Transverse colon (tissue), 4 donors: ENCODE measurements at places on chromosomes 3 and 15.

- DNase-seq: no peak
Observed at GRCh38 chr15:54803134-54803808, 393.5 kb downstream of the RSL24D1 start.

- DNase-seq: no peak
Observed at GRCh38 chr3:112948346-112948838, 26.5 kb downstream of the CD200R1 start.

GRCh38 chr15:56102441-56102840 is 109.0 kb upstream of the NEDD4 start:
- no peak for DNase-seq

DNA sequence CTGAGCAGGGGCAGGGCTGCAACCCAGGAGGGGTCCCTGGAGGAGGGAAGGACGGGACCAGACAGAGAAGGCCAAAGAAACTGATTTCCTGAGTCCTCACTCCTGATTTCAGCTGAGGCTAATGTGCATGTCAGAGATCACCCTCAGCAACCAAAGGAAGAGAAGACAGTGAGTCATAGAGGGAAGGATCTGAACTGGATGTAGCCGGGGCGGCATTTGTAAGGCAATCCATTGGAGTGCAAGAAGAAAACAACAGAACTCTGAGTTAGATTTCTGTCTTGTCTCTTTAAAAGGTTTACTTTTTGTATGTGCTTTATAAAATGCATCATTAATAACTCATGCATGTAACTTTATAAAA is 105.3 kb upstream of the AGBL1 start:
- no peak for DNase-seq

GRCh38 chr3:42608581-42608980 is 8.1 kb downstream of the NKTR start:
- no peak for DNase-seq

DNA sequence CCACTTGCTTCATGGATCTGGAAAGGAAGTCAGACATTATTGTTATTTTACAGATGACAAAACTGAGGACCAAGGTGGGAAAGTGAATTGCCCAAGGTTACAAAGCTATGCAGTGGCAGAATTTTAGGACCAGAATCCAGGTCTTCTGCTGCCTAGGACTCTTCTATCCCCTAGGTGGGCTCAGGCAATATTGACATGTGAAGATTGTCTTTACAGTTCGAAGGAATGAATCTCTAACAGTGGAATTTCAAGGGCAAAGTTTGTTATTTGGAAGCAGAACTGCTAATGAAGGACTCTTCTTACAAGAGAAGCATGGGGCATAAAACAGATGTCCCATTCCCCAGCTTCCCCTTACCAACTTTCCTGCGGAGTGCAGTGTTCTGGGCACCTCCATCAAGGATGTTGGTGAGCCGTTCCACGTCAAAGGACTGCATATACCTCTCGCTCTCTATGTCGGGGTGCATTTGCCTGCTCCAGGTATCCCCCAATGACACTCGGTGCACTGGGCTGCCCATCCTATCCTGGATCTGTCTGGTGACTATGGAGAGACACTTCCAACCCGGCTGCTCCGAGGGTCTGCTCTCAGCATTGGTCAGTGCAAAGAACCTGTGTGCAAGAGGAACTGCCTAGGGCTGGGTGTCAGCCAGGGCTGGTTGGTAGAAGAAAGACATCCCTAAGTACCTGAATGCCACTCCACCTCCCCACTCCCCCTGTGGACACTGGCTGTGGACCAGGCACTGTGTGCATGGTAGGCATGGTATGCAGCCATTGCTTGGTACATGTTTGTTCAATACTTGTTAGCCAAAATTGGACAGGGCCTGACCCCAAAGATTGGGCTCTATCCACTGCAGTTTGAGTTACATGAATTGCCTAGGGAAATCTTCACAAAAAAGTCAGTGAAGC is 2.1 kb downstream of the ACOX2 start:
- DNase-seq: no peak

- no peak for DNase-seq
Observed at GRCh38 chr3:76096836-76097588, 311.7 kb upstream of the ZNF717 start.

GRCh38 chr15:68360721-68361120 is 71.2 kb downstream of the ITGA11 start:
- DNase-seq: no peak

DNA sequence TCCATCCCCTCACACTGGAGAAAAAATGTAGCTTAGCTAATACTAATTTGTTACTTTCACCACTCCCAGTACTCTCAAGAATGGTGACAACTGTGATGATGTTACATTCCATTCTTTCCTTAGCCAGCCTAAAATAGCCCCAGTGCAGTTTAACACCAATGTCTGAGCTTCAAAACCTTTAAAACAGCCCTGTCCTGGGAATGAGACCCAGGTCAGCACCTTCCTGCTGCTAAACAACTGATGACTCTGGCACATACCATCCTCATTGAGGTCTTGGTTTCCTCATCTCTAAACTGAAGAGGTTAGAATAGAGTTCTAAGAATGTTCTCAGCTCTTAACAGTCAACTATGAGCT is 3.8 kb downstream of the SCAMP2 start:
- DNase-seq: no peak

GRCh38 chr3:120449701-120450599 is 842 bp downstream of the FSTL1 start:
- peak; percentile 27 for DNase-seq

DNA sequence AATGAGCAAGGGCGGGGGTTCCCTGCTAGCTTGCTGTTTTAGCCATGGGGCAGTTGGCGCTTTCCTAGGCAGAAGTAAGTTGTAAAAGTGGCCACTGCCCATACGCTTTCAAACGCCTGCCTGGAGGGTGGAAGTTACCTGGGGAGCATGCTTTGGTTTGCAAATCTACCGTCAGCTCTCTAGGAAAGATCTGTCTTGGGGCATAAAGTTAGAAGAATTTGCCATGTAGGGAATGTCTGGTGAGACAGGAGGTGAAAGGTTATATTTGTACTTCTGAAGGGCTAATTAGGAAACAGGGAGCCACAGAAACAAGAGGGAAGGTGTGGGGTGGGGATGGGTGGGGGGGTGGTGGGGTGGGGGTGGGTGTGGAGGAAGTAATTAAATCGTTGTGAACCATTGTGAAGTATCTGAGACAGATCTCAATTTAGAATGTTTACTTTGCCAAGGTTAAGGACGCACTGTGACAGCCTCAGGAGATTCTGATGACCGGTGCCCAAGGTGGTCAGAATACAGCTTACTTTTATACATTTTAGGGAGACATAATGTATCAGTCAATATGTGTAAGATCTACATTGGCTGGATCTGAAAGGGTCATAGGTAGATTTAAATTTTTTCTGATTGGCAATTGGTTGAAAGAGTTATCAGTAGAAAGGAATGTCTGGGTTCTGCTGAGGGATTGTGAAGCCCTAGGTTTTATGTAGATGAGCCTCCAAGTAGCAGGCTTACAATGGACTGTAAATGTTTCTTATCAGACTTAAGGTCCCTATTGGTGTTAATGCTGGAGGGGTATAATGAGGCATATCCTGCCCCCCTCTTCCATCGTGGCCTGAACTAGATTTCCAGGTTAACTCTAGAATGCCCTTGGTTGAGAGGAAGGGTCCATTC is 62.0 kb upstream of the GCNT3 start:
- DNase-seq: peak; percentile 41

- DNase-seq: peak; percentile 32
Observed at GRCh38 chr15:90873998-90874605, 5.7 kb downstream of the FURIN start.

DNA sequence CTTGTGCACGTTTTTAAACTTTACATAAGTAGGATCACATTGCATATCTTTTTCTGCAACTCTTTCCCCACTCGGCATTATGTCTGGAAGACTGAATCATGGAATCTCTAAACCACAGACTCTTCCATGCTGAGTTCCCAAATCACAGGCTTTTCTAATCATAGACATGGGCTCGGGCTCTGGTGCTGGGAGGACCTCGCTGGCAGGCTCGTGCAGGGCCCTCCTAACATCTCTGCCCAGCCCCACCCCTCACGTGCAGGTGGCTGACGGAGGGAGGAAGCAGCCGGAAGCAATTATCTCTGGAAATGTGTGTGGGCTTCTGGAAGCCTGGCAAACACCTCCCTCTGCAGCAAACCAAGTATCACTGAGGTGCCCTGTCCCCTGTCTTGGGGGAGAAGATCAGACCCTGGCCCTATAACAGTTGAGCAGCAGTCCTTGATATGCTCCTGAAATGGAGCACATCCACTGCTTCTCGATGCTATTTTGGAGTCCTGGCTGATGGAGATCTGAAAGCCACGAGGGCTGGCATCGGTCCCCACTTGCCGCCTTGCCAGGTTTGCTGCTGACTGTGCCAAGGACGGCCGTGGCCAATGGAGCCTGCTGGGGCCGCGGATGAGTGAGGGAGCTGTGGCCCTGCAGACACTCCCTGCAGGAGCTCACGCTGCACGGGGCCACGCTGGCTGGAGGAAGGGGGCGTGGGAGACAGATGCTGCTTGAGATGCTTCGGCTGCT is 4.4 kb upstream of the IQSEC1 start:
- DNase-seq: no peak

- no peak for DNase-seq
Observed at GRCh38 chr3:44510000-44510368, 32.5 kb upstream of the ZNF445 start.

- no peak for DNase-seq
Observed at GRCh38 chr3:122893282-122893681, 98.4 kb downstream of the SLC49A4 start.

DNA sequence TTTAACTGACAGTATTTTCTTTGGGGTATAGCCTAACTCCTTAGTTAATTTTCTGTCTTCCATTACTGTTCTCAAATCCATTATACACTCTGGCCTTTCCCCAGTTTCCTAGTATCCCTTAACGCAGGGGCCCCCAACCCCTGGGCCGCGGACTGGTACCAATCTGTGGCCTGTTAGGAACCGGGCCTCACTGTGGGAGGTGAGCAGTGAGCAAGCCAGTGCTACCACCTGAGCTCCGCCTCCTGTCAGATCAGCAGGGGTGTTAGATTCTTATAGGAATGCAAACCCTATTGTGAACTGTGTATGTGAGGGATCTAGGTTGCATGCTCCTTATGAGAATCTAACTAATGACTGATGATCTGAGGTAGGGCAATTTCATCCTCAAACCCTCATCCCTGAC is 75.1 kb downstream of the DOCK3 start:
- no peak for DNase-seq

- no peak for DNase-seq
Observed at GRCh38 chr3:189561256-189561655, 69.9 kb upstream of the TP63 start.

DNA sequence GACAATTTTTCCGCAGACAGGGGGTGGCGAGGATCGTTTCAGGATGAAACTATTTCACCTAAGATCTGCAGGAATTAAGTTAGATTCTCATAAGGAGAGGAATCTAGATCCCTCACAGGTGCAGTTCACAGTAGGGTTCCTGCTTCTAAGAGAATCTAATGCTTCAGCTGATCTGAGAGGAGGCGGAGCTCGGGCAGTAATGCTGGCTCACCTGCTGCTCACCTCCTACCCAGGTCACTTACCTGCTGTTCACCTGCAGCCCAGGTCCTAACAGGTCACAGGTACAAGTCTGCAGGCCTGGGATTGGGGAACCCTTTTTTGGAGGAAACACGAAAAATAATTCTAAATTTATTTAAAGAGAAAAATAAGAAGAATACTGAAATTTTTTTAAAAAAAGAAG is 406.8 kb downstream of the MCTP2 start:
- DNase-seq: no peak
